ENCODE measurements at places on chromosomes 2 and 18.

- DNase-seq, result no peak
Measured at GRCh38 chr18:60358516-60358915, 14.1 kb downstream of the MC4R start.

DNA sequence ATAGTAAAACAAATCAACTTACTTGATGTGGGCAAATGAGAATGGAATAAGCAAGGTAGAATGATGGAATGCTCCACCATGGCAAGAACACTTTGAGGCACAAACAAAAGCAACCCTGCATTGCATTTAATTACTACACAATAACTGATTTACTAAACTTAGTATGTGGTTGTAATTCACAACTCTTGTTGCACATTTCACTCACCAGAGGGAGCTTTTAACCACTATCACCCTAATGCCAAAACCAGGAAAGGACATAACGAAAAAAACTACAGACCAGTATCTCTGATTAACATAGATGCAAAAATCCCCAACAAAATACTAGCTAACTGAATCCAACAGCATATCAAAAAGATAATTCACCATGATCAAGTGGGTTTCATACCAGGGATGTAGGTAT lies 659.8 kb downstream of the CPS1 start:
- no peak for DNase-seq

DNA sequence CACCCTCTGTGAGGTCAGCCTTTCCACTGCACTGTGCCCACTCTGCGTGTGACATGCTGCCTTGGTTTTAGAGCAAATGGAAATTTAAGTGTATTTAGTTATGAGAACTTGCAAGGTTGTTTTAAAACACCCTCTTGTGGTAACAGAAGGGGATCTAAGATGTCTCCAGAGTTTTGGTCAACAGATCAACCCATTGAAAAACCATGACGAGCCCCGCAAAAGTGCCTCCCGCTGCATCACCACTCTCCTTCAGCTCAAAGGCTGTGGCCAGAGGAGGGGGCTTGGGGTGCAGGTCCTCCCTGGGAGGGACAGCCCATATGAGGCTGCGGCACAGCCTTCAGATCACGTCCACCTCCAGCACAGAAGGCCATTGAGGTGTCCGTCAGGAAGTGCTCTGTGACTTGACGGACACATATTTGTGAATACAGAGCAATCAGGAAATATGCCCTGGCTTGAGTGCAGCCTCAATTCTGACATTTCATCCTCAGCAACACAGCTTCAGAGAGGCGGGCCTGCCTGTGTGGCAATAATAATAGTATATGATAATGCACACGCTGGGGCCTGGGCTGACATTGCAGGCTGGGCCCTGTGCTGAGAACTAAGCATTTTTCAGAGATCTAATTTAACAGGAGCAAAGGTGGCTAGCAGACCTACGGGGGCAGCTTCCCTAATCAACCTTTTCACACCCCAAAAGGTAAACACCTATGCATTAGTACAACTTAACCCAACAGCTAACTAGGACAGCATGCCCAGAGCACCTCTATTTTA lies 213.9 kb downstream of the ANAPC1 start:
- no peak for DNase-seq

DNA sequence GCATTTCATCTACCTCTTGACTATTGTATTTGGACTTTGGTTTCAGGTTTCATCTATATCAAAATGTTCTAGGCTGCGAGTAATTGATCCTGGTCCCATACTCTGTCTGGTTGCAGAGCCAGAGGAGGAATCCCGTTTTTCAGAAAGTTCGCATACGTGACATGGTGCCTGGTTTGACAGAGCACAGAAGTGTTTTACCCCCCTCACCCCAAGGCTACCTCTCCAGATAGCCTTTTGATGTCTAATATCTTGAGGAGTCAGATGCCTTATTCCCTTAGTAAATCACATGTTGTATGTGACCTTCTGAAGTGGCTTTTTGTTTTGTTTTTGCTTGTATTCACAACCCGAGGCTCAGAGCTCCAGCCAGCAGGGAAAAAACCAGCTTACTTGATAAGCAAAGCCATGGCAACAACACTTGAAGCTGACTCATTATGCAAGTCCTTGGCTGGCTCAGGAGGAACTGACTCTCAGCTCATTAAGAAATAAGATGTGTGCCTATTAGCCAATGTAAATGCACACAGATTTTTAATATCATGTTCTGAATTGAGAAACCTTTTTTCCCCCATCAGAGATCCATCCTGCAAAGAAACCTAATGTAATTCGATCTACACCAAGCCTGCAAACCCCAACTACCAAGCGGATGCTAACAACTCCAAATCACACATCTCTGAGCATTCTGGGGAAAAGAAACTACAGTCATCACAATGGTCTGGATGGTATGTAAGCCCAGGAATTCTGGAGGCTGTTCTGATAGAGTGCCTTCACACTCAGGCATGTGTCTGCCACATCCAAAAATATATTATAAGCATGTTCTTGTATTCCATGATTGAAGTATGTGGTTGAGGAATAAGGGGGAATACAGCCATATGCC lies 41.4 kb downstream of the OXER1 start:
- DNase-seq, result no peak

DNA sequence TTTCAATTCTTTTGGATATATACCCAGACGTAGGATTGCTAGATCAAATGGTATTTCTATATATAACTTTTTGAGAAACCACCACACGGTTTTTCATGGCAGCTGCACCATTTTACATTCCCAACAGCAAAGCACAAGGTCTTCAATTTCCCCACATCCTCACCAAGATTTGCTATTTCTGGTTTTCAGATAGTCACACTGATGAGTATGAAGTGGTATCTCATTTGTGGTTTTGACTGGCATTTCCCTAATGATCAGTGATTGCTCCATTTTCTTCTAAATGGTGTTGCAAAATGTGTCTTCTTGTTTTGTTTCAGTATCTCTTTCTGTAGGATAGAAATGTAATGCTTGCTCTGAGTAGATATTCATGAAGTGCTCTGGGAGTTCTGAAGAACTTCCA lies 52.0 kb downstream of the ANKRD44 start:
- no peak for DNase-seq

DNA sequence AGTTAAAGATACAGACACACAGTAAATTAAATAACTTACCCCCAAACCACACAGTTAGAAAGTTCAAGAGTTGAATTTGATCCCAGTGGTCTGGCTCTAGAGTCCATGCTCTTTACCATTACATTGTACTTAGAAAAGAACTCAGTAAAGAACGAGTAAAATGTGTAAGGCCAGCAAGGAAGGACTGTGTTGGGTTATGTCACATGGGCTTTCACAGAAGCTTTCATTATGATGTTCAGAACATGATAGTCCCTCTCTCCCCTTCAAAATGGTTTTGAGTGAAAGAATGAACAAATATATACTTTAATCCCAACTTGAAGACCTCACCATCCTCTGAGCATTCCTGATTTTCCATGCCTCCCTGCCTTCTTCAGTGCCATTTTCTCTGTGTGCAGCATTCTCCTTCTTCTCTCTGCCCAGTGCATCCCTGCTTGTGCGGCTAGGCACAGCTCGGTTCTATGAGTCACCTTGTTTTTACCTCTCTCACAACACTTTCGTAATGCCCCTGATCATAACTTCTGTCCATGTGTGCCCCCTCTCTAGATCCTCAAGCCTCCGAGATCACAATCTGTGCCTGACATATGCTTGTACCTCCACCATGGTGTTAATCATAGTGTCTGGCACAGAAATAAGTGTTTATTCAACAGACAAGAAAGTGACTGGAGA lies 22.0 kb downstream of the RASGRP3 start:
- no peak for DNase-seq

DNA sequence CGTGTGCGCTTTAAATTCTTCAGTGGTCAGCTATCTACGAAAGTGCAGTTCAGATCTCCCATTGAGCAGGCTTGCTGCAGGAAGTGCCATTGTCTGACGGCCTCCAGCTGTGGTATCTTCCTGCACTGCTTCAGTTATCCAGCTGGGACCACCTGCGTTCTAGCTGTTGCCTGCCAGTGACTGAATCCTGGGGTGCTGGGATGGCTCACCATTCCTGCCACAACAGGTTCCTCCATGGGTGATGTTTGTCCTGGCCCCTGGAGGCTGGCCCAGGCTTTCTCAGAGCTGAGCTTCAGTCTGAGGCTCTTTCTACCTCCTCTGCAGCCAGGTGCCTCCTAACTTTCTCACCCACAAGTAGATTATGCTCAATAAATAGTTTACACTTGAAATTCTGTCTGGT lies 498.5 kb upstream of the HS6ST1 start:
- no peak for DNase-seq

- DNase-seq, result no peak
Measured at GRCh38 chr2:68031542-68032160, 31.2 kb downstream of the C1D start.

- no peak for DNase-seq
Measured at GRCh38 chr2:85434696-85435095, 16.2 kb downstream of the SH2D6 start.

DNA sequence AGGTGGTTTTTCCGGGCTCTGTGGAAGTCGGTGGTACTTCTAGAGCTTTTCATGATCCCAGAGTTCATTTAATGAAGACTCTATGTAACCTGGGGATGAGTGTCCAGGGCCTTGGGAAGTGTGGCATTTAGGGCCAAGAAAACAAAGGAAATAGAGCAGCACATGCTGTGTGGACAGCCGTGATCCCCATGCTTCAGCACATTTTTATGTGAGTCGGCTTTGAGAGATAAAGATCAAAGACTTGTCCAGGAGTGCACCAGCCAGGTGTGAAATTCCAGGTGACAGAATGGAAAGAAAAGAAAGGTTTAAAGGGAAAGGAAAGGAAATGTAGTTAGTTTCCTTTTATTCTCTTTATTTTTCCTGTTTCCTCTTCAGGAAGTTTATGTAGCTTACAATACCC lies 258.0 kb upstream of the NRP2 start:
- DNase-seq, result no peak

- DNase-seq, result no peak
Measured at GRCh38 chr2:29213888-29214291, 98.7 kb downstream of the CLIP4 start.

DNA sequence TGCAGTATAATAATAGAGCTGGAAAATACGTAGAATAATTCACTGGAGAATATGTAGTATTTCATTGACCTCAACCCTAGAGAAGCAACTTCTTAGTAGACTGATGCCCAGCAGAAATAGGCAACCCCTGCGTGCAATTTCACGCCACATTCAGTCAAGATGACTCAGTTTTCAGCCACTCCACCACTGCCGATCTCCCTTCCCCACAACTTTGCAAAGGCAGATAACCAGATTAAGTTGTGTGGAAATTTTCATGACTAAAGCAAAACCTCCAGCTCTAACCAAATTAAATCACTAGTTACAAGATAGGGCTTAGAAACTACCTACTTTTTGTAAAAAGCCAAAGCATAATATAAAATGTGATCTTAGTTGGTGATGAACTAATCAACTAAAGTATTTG lies 63.3 kb upstream of the STK17B start:
- DNase-seq, result no peak

GRCh38 chr2:240689975-240690374 lies 1.7 kb upstream of the AQP12A start:
- no peak for DNase-seq

GRCh38 chr2:4715065-4715464 lies 977.1 kb upstream of the SOX11 start:
- DNase-seq, result no peak

- DNase-seq, result no peak
Measured at GRCh38 chr18:13191779-13192178, 26.8 kb upstream of the LDLRAD4 start.

DNA sequence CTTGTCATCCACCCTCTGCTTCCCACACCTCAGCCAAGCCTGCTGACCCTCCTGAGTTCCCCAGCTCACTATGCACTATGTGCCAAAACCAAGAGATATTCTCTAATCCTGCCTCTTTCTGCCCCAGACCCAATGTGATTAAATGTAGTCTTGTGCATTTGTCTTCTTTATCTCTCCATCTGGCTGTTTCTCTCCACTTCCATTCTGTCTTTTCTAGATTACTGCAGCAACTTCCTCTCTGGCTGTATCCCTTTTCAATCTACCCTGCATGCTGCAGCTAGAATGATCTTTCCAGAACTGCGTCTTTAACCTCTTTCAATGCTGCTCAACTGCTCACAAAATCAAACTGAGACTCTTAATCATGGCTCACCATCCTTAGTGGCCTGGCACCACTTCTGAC lies 164.1 kb downstream of the GALNT14 start:
- DNase-seq, result no peak

- no peak for DNase-seq
Measured at GRCh38 chr2:3522961-3523421, 3.7 kb upstream of the ADI1 start.
